CD4-positive, alpha-beta T cell treated with Interleukin-4 for 4 hours (primary cell): ENCODE measurements at places on chromosomes 7 and 10.
A peak's percentile ranks its signal among the peaks of the same experiment; 100 is the strongest.

DNA sequence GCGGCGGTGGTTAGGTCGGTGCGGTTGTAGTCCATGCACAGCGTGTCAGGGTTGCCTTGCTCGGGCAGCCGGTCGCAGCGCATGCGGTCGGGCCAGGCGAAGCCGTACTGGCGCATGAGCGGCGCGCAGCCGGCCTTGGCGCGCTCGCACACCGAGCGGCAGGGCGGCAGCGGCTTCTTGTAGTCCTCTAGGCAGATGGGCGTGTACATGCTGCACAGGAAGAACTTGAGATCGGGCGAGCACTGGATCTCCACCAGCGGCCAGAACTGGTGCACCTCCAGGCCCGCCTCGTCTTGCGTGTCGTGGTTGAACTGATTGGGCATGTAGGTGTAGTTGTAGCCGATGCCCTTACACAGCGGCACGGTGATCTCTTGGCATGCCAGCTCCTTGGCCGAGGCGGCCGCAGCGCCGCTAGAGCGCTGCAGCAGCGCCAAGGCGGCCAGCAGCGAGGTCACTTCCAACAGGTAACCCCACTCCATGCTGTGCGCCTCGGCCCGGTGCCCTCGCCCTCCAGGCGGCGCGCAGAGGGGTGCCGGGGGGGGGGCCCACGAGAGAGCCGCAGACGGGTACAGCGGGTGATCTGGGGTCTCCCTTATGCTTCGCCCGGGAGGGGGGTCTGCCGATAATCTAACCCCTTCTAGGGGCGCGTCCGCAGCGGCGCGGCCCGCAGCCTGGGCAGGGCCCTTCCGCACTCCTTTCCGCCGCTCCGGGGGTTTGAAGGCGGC, 983 bp downstream of the FZD8 start:
- DNase-seq: peak; percentile 20

DNA sequence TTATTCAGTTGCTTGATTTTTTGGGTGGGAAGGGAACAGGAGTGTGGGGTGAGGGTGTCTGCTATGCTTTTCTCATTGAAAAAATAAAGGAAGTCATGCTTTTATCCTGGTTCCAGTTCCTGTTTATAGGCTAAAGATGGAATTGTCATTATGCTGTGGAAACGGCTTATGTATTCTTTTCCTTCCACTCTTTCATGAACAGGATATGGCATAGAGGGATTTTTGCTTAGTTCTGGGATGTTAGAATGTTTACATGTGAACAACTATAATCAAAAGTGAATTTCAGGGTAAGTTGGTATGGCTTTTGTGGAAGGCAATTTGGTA, 35.9 kb upstream of the PTPN12 start:
- DNase-seq: no peak

GRCh38 chr7:121753944-121754343, 119.0 kb upstream of the PTPRZ1 start:
- DNase-seq: no peak

DNA sequence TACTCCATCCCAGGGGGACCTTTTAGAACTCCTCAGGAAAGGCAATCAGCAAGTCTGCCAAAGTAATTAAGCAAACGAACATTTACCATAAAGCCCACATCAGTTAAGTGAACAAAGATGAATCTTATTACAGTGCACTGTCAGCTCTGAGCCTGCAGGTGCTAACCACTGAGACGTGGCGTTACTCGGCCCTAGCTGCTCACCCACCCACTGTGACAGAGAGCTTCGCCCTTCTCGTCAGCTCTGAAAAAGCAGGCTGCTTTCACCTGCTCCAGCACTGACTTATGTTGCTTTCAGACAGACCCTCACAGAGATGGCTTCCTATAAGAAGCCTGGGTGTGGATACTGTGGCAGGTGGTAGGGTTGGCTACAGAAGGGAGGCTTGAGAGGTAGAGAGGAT, 57.7 kb upstream of the KCNIP2 start:
- DNase-seq: no peak

DNA sequence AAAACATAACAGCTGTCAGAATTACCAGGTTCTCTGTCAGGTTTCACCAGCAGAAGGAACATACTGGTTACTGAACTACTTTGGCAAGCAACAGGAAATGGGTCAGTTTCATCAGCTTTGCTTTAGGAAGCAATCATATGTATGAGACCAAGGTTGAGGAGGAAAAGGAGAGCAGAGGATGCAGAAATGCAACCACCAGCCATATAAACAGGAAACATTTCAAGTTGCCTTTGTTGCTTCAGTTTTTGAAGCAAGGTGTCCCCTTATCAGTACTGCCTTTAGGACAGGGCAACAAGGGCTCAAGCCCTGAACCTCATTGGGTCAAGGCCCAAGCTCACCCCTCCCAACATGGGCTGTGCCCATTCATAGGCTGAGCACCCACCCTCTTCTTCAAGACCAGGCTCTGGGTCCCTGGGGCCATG, 10.2 kb downstream of the HIPK2 start:
- peak; percentile 43 for DNase-seq

DNA sequence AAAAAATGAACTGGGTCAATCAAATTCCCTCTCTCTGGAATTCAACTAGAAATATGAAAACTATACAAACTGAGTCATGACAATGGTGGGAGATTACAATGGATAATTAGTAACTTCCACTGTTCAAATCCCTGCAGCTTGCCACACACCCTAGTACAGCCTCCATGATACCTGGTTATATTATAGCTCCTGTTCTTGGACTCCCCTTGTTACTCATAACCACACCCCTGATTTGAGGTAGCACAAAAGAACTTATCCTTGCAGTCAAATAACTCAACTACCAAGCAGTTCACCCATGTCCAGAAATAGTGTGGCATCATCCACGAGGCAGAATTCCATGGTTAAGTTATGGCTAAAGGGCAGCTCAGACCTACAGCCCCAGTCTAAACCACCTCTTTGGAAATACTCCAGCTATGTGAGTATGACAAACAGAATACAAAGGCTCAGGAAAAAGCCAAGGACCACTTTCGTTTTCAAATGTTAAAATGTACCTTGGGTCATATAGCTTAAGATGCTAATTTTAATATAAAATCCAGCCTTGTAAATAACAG, 164.7 kb downstream of the CPEB3 start:
- DNase-seq: no peak
